A549 treated with CpdA at 1 μM for 4 hours (cell line): ENCODE measurements at places on chromosomes 5 and 9. TPM values are rescaled to one million over a fixed set of nuclear protein-coding genes. Genes with fewer than 3 reads are reported as not detected.

The GDF9 gene
- total RNA-seq: 0.17 to 0.56 TPM (median 0.24 TPM) in 5 replicates

The OR1Q1 gene
- total RNA-seq: 0.06 TPM in 1 of 5 replicates, not detected in the others

The ANKRD20A1 gene
- total RNA-seq: 0.28 to 1.9 TPM (median 0.84 TPM) in 5 replicates

The RMRP gene
- 3.1 to 22.0 TPM (median 11.8 TPM) in 4 of 5 replicates, not detected in the other for total RNA-seq

The OMD gene
- total RNA-seq: not detected in 5 replicates

The TRIP13 gene
- 61.0 to 69.9 TPM (median 65.6 TPM) in 5 replicates for total RNA-seq

The PCDHGA4 gene
- 0.08 to 0.20 TPM (median 0.10 TPM) in 5 replicates for total RNA-seq

The PSIP1 gene
- 48.3 to 71.0 TPM (median 56.8 TPM) in 5 replicates for total RNA-seq

The DEPDC1B gene
- 15.6 to 19.1 TPM (median 18.5 TPM) in 5 replicates for total RNA-seq

The ABO gene
- not detected in 5 replicates for total RNA-seq

The HTR4 gene
- not detected in 5 replicates for total RNA-seq

The TAF11L5 gene
- total RNA-seq: not detected in 5 replicates

The SLIT3 gene
- 13.2 to 21.0 TPM (median 19.6 TPM) in 5 replicates for total RNA-seq

The PALM2AKAP2 gene
- total RNA-seq: 0.06 to 0.55 TPM (median 0.37 TPM) in 5 replicates

The WNK2 gene
- total RNA-seq: 5.9 to 7.7 TPM (median 6.6 TPM) in 5 replicates

The SH3TC2 gene
- total RNA-seq: 0.23 to 0.87 TPM (median 0.43 TPM) in 5 replicates

The RNF224 gene
- total RNA-seq: 0.10 to 0.24 TPM (median 0.20 TPM) in 5 replicates

The CD72 gene
- total RNA-seq: 0.08 to 0.35 TPM (median 0.13 TPM) in 3 of 5 replicates, not detected in the others

The KLF4 gene
- 12.2 to 19.3 TPM (median 13.4 TPM) in 5 replicates for total RNA-seq

The MYMK gene
- total RNA-seq: not detected in 5 replicates

The CATSPER3 gene
- total RNA-seq: 0.21 to 0.59 TPM (median 0.41 TPM) in 5 replicates

The AGXT2 gene
- total RNA-seq: not detected in 5 replicates

The TICAM2 gene
- 0.46 to 1.1 TPM (median 1.0 TPM) in 5 replicates for total RNA-seq

The KIF2A gene
- 29.1 to 50.7 TPM (median 37.0 TPM) in 5 replicates for total RNA-seq

The TAS2R1 gene
- not detected in 5 replicates for total RNA-seq

The F2R gene
- 35.2 to 56.9 TPM (median 52.2 TPM) in 5 replicates for total RNA-seq

The CXCL14 gene
- total RNA-seq: 0.07 to 0.20 TPM (median 0.17 TPM) in 4 of 5 replicates, not detected in the other

The ECSCR gene
- not detected in 5 replicates for total RNA-seq

The PIP5KL1 gene
- 1.5 to 2.6 TPM (median 1.8 TPM) in 5 replicates for total RNA-seq

The SERF1A gene
- total RNA-seq: 0.74 to 2.3 TPM (median 1.3 TPM) in 5 replicates

The CD14 gene
- total RNA-seq: 3.6 to 5.6 TPM (median 4.4 TPM) in 5 replicates

The NUTM2F gene
- total RNA-seq: not detected in 5 replicates

The PCDHGA5 gene
- total RNA-seq: 0.11 to 0.17 TPM (median 0.15 TPM) in 5 replicates

The FAM169A gene
- total RNA-seq: 4.4 to 7.4 TPM (median 6.2 TPM) in 5 replicates

The C9orf153 gene
- 0.27 to 0.37 TPM (median 0.27 TPM) in 3 of 5 replicates, not detected in the others for total RNA-seq

The HBEGF gene
- 6.5 to 7.8 TPM (median 7.5 TPM) in 5 replicates for total RNA-seq

The TRIM14 gene
- total RNA-seq: 9.8 to 12.9 TPM (median 11.6 TPM) in 5 replicates
